ENCODE measurements at places on chromosomes 5 and 9.

GRCh38 chr9:131685753-131686706, 53.8 kb downstream of the RAPGEF1 start:
- no peak overlapping the region for H3K4me3 ChIP-seq
- H3K27ac ChIP-seq: no peak overlapping the region
- DNase-seq: no peak
- H3K4me1 ChIP-seq: peaks cover 6% of the 10 kb centered on the region
- H3K36me3 ChIP-seq: no peaks in the 10 kb centered on the region
- no peaks in the 10 kb centered on the region for H3K27me3 ChIP-seq

DNA sequence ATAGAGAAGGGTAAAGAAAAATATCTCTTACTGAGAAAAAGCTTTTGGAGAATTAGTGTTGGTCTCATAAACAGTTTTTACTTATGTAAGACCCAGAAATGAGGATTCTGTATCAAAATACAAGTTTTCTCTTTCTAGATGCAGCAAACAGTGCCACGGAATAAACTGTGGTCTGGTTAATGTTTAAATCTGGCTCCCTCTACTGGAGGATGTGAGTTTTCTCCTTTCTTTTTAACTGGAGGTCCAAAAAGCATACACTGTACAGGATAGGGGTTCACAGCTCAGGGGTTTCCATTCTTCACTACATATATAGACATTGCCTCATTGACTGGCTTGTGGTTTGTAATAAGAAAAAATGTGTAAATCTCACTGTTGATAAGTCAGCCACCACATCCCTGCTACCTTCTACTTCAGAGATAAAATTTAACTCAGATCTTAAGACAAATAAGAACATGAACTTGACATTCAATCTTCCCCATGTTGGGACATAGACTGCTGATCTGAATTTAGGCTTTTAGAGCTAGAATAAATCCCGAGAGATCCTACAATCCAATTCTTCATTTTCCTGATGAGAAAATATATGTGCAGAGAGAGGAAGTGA, 98.9 kb downstream of the CFAP95 start:
- no peak overlapping the region for H3K4me3 ChIP-seq
- no peak overlapping the region for H3K27ac ChIP-seq
- no peaks in the 10 kb centered on the region for H3K4me1 ChIP-seq
- no peaks in the 10 kb centered on the region for H3K27me3 ChIP-seq

GRCh38 chr5:74040811-74041491, 415.0 kb downstream of the ARHGEF28 start:
- no peaks in the 10 kb centered on the region for H3K4me1 ChIP-seq
- no peaks in the 10 kb centered on the region for H3K36me3 ChIP-seq
- H3K27ac ChIP-seq: no peak overlapping the region
- no peaks in the 10 kb centered on the region for H3K27me3 ChIP-seq
- no peak overlapping the region for H3K4me3 ChIP-seq
- DNase-seq: no peak

- H3K27ac ChIP-seq: no peak overlapping the region
- H3K27me3 ChIP-seq: no peaks in the 10 kb centered on the region
- DNase-seq: no peak
- H3K4me3 ChIP-seq: no peak overlapping the region
- no peaks in the 10 kb centered on the region for H3K36me3 ChIP-seq
- peaks cover 15% of the 10 kb centered on the region for H3K4me1 ChIP-seq
These were observed 96.3 kb upstream of the MEF2C start for GRCh38 chr5:88979244-88979643.
